ENCODE measurements at places on chromosomes 1 and 21.

DNA sequence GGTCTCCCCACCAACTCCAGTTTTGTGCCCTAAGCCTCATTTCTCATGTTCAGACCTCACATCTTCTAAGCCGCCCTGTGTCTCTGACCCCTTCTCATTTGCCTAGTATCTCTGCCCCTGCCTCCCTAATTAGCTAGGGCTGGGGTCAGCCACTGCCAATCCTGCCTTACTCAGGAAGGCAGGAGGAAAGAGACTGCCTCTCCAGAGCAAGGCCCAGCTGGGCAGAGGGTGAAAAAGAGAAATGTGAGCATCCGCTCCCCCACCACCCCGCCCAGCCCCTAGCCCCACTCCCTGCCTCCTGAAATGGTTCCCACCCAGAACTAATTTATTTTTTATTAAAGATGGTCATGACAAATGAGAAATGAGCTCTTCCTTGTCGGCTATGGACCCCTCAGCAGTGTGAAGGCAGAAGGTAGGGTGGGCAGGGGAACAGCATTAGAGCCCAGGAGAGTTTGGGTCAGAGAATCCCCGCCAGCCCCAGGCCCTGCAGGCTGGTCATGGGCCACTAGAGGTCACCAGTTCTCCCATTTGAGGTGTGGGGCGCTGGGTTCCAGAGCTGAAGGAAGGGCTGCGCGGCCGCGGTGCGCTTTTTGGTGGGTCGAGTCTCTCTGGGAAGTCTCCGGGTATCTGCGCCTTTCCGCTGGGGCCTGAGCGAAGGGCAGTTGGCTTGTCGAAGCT, 11.5 kb downstream of the ADAMTSL4 start:
- peak; percentile 92 for DNase-seq

GRCh38 chr1:219629296-219629880, 16.5 kb upstream of the ZC3H11B start:
- DNase-seq: no peak

DNA sequence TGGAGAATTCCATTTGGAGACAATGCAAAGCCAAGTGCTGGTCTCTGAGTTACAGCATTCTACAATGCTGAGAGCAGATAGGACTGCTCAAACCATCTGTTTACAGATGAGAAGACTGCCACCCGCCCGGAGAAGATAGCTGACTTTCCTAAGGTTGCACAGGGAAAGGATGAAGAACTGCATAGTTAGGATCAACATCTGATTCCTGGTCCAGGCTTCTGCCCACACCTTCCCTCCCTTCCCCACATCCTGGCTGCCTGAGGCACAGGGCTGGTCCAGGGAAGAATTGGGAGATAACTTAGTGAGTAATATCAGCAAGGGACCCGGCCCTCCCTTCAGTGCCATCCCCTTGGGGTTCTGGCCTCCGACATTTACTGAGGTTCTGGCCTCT, 2.0 kb downstream of the SERINC2 start:
- no peak for DNase-seq

DNA sequence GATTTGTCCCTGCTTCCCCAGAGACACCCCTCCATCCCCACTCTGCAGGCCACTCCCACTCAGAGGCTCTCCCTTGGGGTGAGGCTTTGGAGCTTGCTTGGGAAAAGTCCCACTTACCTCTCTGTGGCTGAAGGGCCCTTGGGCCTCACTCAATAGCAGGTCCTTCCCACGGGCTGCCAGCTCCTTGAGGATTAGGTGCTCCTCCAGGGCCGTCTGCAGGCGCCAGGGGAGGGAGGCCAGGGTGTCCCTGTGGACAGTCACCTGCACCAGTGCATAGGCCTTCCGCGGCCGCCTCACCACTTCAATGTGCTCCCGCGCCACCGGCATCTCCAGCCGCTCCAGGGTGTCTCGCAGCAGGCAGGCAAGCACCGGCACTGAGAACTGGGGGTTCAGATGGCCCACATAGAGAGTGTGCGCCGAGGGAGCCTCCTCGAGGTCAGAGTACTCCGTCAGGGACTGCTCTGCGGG, 1.4 kb downstream of the SLFNL1 start:
- DNase-seq: no peak

Measured in kidney glomerular epithelial cell (primary cell).